ENCODE measurements at places on chromosomes 2 and 18. TPM values are rescaled to one million over a fixed set of nuclear protein-coding genes. Genes with fewer than 3 reads are reported as not detected.

- H3K27me3 ChIP-seq: no peaks in the 10 kb centered on the region
- peaks cover 31% of the 10 kb centered on the region for H3K4me1 ChIP-seq
- peak overlapping the region; percentile 24 for H3K4me3 ChIP-seq
- no peak for DNase-seq
- peaks cover 2% of the 10 kb centered on the region for H3K36me3 ChIP-seq
Observed at GRCh38 chr18:57793302-57793986, 9.7 kb downstream of the ATP8B1 start.

Gene KHK
- 1.3 TPM for total RNA-seq

- no peaks in the 10 kb centered on the region for H3K4me1 ChIP-seq
- no peak overlapping the region for H3K4me3 ChIP-seq
- DNase-seq: no peak
Observed at GRCh38 chr2:208175840-208176153, 12.4 kb upstream of the CRYGA start.

- DNase-seq: peak; percentile 25
- H3K27me3 ChIP-seq: no peaks in the 10 kb centered on the region
- H3K36me3 ChIP-seq: no peaks in the 10 kb centered on the region
- H3K27ac ChIP-seq: no peak overlapping the region
- H3K4me1 ChIP-seq: no peaks in the 10 kb centered on the region
Observed at GRCh38 chr2:236919209-236919608, 166.5 kb upstream of the COPS8 start.

GRCh38 chr2:39535636-39536185 is 98.6 kb upstream of the MAP4K3 start:
- H3K27ac ChIP-seq: no peak overlapping the region
- no peaks in the 10 kb centered on the region for H3K36me3 ChIP-seq
- H3K27me3 ChIP-seq: no peaks in the 10 kb centered on the region
- peaks cover 4% of the 10 kb centered on the region for H3K4me1 ChIP-seq
- DNase-seq: no peak
